ENCODE measurements at places on chromosomes 2 and 18.

DNA sequence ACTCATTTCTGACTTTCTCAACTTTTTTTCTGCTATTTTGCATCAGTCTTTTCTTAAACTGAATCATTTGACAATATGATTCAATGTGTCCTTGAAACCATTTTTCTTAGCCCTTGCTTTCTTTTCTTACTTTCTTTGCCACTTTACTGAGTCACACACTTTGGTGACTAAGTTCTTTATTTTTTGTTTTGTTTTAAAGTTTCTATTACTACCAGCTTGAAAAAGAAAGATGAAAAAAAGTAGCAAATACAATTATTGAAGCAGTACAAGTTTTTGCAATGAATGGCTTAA lies 116.5 kb downstream of the DOCK10 start:
- DNase-seq, result peak; percentile 44

DNA sequence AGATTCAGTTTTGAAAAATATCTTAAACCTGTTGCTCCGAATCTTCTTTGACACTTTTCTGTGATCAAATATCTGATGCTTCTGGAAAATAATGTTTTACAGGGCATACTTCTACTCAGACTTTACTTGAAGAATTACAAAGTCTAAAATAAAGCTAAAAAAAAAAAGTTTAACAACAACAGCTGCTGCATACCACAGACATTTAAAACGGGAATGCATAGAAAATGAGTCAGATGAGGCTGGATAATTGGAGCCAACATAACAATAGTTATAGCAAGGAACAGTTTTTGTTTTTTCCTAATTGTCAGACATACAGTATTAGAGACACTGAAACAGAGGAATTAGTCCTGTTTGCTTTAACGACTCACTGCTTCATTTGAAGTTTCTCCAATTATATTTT lies 1090.2 kb downstream of the SUCLG1 start:
- DNase-seq, result no peak

- DNase-seq, result no peak
Observed at GRCh38 chr2:159860581-159861310, 62.7 kb upstream of the CD302 start.

DNA sequence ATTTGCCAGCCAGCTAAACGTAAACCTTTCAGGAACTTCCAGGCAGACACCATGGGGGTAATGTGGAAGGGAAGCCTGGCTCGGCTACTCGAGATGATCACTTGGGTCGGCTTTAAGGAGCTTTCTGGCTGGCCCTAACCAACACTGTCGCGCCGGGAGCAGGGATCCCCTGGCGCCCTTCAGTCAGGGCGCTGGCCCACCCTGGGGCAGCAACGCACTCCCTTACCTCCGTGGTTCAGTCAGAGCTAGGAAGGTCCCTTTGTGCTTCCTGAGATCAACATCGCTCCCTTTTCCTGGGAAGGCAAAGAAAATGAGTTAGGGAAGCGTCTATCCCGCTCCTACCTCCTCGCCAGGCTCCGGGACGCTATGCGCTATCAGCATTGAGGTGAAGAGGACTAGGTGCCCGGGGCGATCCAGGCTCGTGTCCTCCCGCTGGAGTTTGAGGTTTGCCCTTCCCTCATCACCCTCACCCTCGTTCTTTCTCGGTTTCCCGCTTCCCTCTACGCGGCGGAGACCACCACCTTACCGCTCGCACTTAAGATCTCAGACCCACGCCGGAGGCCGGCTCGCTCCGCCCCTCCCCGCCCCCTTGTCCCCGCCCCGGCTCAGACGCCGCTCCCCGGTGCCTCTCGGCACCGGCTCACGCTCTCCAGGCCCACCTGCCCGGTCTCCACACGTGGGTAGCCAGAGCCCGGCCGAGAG lies 449 bp upstream of the ATRAID start:
- DNase-seq, result peak; percentile 14

DNA sequence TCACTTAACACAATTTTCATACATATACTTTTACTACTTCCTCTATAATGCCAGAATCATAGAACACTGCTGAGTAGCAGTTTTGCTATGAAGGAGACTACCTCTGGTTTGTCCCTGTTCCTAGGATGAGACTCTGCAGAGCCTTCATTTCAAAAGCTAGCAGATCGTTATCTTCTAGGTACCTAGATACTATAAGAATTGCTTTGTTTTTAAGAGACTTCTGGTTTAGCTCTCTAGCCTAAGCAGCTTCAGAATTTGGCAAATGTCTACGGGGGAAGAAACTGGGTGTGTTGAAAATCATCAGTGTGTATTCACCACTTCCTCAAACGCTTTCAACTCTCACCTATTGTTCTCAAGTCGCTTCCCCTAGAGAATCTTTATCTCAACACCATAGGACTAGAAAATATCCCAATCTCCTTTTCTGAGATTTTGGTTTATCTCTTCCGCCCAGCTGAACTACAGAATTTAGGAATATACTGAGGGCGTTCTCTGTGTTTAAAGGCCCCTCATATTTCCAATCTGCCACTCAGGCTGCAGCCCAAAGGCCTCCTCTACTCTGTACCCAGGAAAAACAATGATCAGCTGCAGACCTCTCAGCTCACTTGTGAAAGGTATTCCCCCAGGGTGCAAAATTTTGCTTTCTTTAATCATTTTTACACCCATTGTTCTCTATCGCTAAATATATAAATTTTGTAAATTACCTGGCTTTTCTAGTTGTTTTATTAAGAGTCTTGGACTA lies 28.7 kb downstream of the SMAD2 start:
- DNase-seq, result no peak

- DNase-seq, result peak; percentile 80
Observed at GRCh38 chr2:188676010-188676400, 298.2 kb upstream of the COL3A1 start.

- no peak for DNase-seq
Observed at GRCh38 chr2:153077311-153077710, 358.9 kb downstream of the ARL6IP6 start.

- DNase-seq, result no peak
Observed at GRCh38 chr2:7053650-7054265, 136.5 kb downstream of the RNF144A start.

- DNase-seq, result peak; percentile 66
Observed at GRCh38 chr2:85162746-85163301, 29.6 kb downstream of the TCF7L1 start.

DNA sequence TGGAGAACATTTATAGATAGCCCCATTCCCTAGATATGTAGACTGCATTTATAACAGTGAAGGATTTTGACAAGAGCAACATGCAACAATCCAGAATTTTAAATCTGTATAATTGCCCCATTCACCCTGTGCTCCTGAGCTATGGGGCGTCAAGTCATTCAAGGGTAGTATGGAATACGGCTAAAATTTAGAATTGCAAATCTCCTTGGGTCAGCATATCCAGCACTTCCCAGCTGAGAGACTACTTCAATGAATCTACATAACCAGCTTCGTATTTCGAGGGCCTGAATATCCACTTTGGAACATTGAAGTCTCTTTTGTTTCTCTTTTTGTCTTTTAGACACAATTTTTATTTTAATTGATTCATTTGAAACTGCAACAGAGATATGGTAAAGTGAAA lies 28.4 kb upstream of the ACVR1C start:
- DNase-seq, result no peak

DNA sequence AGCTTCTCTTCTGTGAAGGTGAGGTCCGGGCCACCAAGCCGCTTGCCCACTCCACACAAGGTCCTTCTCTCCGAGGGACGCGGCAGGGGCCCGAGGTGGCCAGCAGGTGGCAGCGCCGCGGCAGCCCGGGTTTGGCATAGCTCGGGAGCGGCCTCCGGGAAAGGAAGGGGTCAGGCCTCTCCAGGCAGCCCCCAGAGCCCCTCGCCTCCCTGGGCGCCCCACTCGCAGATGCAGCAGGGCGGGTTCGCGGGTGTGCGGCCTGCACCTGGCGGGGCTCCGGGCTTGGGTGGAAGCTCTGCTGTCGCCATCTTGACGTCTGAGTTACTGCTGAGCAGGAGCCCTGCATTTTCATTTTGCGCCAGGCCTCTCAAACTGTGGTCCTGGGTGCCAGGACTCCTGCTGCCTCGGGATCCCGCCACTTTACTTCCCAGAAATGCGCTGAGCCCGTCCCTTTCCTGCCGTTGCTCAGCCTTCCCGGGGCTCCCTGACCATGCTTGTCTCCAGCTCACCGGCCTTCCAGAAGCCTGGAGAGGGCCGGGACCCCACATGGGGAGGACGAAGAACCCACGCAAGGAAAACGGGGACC lies 18.6 kb upstream of the NCL start:
- peak; percentile 44 for DNase-seq

DNA sequence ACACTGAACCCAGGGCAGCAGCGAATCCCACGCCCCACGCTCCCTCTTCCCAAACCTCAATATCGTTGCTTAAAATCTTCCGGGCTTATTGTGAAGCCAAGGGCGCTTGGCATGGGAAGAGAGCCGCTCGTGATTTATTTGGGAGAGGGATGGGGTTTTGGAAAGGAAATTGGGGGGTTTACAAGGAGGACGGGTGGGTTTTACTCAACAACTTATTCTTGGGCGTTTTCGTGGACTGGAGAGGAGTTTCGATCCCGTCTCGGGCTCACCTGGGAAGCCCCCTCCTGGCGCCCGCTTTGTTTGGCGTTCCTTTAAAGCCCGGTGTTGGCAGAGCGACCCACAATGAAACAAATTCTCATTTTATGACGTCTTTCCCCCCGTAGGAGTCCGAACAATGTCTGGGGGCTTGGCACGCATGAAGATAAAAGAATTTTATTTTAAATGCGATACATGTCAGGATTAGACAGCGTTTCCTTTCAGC lies 135.3 kb downstream of the INSIG2 start:
- no peak for DNase-seq

GRCh38 chr18:10051877-10052631 lies 138.2 kb downstream of the VAPA start:
- DNase-seq, result peak; percentile 94

- no peak for DNase-seq
Observed at GRCh38 chr18:2855560-2856350, 8.9 kb downstream of the EMILIN2 start.

GRCh38 chr18:52999633-53000032 lies 659.6 kb downstream of the DCC start:
- no peak for DNase-seq

GRCh38 chr18:8011906-8012305 lies 444.8 kb downstream of the PTPRM start:
- no peak for DNase-seq

Data from iris pigment epithelial cell (primary cell).